ENCODE measurements at places on chromosomes 11 and 22. TPM values are rescaled to one million over a fixed set of nuclear protein-coding genes. Genes with fewer than 3 reads are reported as not detected.

- peaks cover 9% of the 10 kb centered on the region for H3K4me1 ChIP-seq
- peaks cover 2% of the 10 kb centered on the region for H3K36me3 ChIP-seq
- H3K27ac ChIP-seq, result no peak overlapping the region
Measured at GRCh38 chr11:108122166-108122628, 830 bp downstream of the ACAT1 start.

DNA sequence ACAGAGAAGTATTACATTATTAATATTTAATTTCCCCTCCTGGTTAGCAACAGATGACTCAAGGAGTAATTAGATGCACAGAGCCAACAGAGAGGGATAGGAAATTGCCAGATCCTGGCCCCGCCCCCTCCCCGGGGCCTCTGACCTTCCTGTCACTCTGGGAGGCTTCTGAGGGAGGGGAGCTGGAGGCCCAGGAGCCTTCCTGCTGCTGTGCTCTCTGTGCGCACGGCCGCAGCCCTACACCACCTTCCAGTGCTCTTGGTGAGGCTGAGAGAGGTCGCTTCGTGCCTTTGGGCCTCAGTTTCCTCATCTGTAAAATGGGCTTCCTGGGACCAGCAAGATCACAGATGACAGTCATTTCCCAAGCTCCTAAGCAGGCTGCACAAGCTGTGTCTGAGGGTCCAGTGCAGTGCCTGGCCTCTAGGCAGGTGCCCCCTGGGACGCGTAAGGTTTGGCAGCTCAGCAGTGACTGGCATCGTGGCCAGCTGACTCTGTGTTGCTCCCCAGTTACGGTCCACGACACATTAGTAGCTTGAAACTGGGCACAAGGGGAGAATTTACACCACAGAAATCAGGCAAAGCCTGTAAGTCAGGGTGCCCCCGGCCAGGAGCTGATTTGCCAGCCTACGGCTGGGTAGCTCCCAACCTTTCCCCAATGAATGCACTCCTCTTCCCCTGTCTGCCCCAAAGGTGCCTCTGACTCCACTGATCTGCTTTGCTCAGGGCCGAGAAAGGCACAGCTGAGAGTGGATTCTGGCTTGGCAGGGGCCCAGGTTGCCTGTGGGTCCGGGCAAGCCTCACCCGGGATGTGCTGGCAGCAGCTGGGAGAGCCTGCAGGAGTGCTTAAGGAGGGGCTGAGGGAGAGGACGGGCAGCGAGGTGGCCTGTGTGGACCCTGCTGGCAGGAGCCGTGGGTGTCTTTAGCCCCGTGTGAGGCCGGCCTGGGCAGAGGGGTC lies 2.3 kb downstream of the ADORA2A start:
- H3K4me3 ChIP-seq, result no peak overlapping the region
- H3K27me3 ChIP-seq, result peaks cover 17% of the 10 kb centered on the region
- H3K36me3 ChIP-seq, result no peaks in the 10 kb centered on the region
- H3K27ac ChIP-seq, result peak overlapping the region; percentile 21

DNA sequence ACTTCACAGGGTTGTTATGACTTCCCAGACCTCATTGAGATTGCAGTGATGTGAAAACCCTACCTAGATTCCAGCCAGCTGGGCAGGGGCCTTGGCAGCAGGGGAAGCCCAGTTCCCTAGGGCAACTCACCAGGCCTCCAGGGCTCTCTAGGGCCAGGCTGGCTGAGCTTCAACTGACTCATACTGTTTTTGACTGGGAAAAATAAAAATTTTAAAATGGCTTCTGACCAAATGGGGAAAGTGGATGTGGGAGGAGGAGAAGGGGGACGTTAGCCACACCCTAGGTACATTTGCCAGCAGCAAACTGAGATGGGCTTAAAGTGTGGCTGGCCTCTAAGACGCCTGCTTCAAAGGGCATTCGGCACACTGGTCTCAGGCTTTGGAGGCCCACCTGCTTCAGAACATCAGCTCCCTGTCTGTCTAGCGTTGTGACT lies 39.0 kb downstream of the BMAL1 start:
- peaks cover 4% of the 10 kb centered on the region for H3K4me1 ChIP-seq
- no peak for DNase-seq
- no peaks in the 10 kb centered on the region for H3K27me3 ChIP-seq
- H3K36me3 ChIP-seq, result no peaks in the 10 kb centered on the region

DNA sequence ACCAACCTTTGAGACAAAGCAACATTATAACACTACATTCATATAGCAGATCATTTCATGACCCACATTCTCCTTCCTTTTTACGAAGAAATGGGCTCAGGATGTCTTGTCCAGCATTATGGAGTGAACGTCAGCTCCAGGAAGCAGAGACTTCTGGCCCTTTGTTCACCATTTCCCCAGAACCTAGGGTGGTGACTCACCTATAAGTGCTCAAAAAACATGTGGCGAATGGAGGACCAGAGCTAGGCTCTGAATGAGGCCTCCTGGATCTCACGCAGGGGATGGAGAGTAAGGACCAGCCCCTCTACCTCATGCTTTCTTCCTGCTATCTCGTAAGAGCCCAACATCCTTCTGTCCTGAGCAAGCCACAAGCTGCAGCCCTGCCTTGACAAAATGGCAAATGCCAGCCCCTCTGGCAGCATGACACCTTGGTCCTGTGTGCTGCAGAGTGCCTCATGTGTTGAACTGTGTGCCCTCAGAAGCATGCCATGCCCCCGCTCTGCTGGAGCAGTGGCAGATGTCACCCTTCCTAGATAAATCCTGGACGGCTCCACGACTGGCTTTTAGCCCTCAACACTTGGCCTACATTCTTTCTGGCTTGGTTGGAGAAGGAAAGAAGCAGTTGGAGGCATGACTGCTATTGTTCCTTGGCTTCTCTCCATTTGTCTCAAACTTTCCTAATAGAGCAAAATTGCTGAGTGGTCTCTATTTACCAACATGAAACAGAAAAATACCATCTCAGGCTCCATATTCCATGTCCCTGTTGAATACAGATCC lies 6.5 kb upstream of the ST3GAL4 start:
- H3K4me3 ChIP-seq, result no peak overlapping the region
- H3K27me3 ChIP-seq, result no peaks in the 10 kb centered on the region
- peaks cover 5% of the 10 kb centered on the region for H3K4me1 ChIP-seq
- no peak for DNase-seq
- no peak overlapping the region for H3K27ac ChIP-seq
- H3K36me3 ChIP-seq, result peaks cover 18% of the 10 kb centered on the region

Gene POU2F3
- 1.5 TPM for polyA plus RNA-seq

DNA sequence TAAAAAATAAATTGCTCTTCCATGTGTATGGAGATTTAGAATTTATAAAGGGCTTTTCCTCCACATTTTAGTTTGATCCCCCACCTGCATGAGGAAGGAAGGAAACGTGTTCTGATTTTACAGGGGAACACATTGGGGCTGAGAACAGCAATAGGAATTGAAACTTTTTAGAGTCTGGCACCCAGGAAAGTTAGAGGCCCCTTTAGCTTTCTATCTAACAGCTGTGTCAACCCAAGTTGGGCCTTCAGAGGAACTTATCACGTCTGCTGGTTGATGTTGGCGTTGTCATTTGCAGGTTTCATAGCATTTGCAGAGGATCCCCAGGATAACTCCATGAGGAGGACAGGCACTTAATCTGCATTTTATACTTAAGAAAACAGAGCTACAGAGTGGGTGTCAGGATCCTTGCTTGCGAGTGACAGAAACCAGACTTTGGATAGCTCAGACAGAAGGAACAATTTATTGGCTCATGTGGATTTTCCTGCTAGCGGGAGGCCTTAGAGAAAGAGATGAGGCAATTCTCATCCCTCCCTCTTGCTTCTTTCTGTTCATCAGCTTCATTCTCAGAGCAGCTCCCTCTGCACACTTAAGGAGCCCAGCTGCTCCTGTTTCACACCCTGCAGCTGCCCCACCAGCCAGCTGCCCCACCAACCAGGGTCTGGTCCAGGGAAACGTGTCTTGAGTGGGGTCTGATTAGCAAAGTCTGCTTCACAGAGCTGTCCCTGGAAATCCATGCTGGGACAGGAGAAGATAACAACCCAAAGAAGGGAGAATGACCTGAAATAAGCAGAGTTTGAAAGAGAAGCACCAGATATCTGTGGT lies 92.5 kb upstream of the OR4B1 start:
- no peak for DNase-seq
- peaks cover 68% of the 10 kb centered on the region for H3K36me3 ChIP-seq
- no peaks in the 10 kb centered on the region for H3K27me3 ChIP-seq
- no peak overlapping the region for H3K4me3 ChIP-seq

All from large intestine (tissue), 12 donors.